ENCODE measurements at places on chromosomes 2 and 18.

DNA sequence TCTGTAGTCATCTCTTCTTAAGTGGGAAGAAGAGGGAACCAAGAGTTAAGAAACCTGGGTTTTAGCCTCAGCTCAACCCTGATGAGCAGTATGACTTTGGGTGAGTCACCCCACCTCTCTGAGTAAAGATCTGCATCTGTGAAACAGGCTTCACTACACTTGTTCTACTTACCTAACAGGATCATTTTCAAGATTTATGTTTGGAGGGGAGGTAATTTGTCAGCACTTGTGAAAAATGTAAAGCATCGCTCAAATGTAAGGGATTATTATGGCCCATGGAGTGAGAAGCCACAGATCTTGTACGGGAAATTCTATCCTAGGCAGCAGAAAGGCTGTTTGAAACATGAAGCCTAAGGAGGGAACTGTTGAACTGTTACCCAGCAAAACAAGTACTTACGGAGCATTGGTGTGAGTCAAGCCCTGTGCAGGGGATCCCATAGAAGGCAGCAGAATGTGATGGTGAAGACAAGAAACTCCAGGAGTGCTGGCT lies 160.6 kb downstream of the PRKCE start:
- no peak for DNase-seq

GRCh38 chr2:121596221-121597080 lies 52.8 kb downstream of the CLASP1 start:
- DNase-seq: no peak

DNA sequence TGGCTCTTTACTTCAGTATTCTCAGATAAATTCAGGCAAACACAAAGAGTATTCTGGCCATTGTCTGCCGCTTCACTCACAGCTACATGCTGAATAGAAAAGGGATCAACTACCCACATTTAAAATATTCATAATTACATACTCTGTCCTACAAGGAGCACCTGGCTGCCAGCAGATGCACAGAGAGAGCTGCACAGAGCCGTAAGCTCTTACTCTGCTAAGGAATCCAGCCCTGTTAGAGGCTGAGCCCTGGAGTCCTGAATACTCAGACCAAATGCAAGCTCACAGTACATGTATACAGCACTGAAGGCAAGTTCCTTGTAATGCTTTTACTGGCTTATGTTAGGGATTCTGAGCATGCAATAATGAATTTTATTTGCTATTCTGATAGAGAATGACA lies 80.3 kb downstream of the FTCDNL1 start:
- DNase-seq: no peak

- DNase-seq: no peak
Observed at GRCh38 chr2:36554531-36554930, 43.4 kb downstream of the FEZ2 start.

- DNase-seq: no peak
Observed at GRCh38 chr2:25517701-25518100, 155.7 kb downstream of the DTNB start.

DNA sequence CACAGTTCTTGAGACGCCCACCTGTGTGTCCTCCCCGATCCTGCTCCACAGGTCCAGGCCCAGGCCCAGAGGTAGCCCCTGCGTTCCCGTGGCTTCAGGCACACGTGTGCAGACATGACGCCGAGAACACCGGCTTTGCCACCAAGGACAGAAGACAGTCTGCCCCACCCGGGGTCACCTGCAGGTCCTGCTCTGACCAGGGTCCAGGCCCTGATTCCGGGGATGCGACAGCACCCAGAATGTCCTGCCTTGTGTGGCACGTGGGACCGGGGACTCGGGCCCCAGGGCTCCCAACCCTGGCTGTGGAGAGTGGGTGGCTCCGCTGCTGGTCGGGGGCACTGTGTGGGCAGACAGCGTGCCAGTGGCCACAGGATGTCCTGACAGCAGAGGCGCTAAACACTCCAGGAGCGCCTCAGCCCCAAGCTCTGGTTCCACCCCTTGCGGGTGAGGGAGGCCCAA lies 36.9 kb downstream of the ADI1 start:
- DNase-seq: no peak

- DNase-seq: no peak
Observed at GRCh38 chr2:239692362-239692851, 291.6 kb upstream of the HDAC4 start.

- no peak for DNase-seq
Observed at GRCh38 chr18:3610813-3611212, 160.8 kb downstream of the TGIF1 start.

DNA sequence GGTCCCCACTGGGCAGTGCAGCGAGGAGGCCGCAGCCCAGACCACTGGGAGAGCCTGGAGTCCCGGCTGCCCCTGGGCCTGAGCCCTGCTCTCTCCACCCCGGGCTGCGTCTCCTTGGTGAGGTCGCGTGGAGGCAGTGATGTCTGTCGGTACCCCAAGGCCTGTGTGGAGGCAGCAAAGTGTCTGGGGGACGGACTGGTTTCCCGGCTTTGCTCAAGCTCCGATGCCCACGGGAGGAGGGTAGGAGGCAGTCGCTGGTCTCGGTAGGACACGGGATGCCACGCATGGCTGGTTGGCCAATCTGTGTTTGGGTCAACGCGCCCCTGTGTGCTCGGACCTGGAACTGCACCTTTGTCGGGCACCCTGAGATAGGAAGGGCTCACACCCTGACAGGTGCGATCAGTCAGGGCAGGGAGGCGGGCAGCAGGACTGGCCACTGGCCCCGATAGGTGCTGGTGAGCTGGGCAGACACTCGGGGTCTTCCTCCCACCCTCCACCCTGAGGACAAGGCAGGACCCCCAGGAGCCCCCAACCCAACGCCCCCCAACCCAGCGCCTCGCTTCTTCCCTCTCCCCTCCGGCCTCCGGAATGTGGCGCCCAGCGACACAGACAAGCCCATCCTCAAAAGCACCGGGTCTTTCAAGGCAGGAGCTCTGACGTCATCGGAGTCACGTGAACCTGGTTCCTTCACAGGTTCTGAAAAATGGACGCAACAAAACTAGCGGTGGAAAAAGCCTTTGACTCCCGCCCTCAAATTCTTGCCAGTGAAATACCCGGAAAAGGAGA lies 288.6 kb downstream of the NDUFA10 start:
- no peak for DNase-seq

GRCh38 chr2:171522052-171522787 lies at the start of gene CYBRD1:
Gene CYBRD1, plus strand, starts transcription at chr2:171522474. Its CDS starts 72 bp downstream, at chr2:171522546.
- no peak for DNase-seq

DNA sequence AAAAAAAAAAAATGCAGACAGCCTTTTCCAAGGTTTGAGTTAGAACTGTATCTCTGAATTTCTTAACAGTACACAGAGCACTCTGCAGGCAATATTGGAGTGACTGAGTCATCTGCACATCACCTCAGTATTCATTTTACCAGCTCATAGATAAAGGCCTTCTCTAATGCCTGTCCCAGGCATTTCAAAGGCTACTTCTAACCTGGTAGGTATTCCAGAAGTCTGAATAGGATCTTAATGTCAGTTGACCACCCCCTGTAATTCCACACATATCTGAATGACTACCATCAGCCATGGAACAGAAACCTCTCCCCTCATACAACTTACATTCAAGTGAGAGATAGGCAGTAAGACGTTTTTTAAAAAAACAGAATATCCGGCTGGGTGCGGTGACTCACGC lies 9.0 kb downstream of the METTL21A start:
- no peak for DNase-seq

- DNase-seq: no peak
Observed at GRCh38 chr2:32910883-32911598, 35.7 kb upstream of the LTBP1 start.

GRCh38 chr18:74329688-74330205 lies 14.1 kb downstream of the C18orf63 start:
- DNase-seq: no peak

GRCh38 chr2:3000968-3001367 lies 376.6 kb downstream of the EIPR1 start:
- DNase-seq: no peak

- DNase-seq: no peak
Observed at GRCh38 chr2:12300019-12300602, 416.6 kb upstream of the TRIB2 start.

DNA sequence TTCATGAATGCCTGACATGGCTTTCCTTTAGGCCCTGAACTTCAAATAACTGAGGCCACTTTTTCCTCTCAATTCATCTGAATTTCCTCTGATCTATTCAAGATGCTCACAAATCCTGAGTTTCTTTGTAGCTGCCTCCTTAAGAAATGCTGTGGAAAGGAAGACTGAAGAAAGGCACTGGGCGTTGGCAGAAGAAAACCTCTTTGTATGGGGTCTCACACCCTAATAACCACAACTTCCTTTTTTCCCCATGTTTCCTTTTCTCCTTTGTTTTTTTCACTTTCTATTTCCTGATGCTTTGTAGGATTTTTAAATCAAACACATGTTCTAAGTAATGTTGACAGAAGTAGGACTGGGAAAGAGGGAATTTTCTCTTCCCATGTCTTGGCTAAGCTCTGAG lies 447.4 kb downstream of the CMPK2 start:
- DNase-seq: no peak

GRCh38 chr2:160419776-160420505 lies 73.7 kb downstream of the RBMS1 start:
- no peak for DNase-seq

DNA sequence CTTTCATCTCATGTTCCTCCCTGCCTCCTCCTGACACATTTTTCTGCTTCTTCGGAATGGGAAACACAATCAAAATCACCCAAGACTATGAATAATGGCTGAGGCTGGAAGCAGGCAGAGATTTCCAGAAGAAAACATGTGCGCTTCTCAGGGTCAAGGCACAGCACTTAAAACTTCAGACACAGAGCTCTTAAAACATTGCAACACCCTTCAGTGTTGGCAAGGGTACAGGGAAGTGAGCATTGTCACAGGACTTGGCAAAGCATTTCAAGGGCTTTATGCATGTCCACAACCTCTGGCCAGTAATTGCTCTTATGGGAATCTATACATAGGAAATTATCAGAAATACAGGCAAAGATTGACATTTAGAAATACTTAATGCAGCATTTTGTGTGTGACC lies 477.6 kb upstream of the KLHL29 start:
- no peak for DNase-seq

GRCh38 chr2:45554742-45555140 lies 56.3 kb downstream of the SRBD1 start:
- DNase-seq: no peak

GRCh38 chr2:74572178-74572925 lies 17.8 kb downstream of the DOK1 start:
- DNase-seq: no peak

DNA sequence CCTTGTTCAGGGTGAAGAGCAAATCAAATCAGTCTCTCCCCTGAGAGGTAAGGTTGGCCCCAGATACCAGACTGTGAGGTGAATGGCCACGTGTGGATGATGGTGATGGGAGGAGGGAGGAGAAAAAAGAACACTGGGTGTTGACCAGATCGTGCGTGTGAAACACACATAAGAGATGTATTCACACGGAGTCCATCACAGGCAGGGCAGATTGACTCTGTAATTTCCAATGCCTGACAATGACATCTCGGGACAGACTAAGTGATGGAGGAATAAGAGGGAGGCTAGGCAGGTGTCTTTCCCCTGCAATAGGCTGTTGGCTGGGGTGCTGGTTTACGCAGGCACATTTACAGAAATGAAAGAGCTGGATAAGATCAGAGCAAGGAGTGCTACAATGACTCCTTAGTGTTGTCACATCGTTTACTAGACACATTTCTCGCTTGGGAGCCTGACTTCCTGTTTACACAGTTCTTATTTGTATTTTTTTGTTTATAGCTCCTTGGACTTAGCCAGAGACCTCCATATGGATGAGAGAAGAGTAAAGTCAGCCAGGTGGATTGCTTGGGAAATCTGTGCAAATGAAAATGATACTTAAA lies 43.1 kb downstream of the CPO start:
- no peak for DNase-seq

- no peak for DNase-seq
Observed at GRCh38 chr2:151973013-151973900, 125.6 kb downstream of the CACNB4 start.

DNA sequence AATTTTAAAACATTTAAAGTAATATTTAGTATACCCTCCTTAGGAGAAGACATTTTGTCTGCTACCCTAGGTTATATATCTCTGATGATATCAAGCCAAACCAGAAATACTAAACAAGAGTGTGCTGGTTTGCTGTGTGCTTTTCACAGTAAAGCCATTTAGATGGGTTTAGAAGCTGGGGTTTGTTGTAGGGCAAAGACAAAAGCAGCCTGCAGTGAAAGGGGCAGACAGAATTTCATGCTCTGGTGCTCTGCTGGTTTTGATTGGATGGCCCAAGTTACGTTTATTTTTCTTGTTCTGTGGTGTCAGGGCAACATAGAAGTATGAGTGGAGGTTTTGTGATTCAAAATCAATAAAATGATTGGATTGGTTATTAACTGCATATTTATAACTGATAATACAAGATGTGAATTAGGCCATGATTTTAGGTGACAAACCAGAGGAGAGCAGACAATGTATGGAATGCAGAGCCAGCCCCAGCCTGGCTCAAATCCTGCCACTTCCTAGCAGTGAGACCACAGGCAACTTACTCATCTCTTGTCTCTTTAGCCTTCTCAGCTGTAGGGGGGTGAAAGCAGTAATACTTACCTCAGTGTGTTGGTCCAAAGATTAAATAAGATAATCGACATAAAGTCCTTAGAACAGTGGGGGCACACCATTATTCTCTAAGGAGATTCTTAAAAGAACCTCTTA lies 30.9 kb upstream of the IER3IP1 start:
- no peak for DNase-seq

GRCh38 chr18:7658701-7659100 lies 91.6 kb downstream of the PTPRM start:
- DNase-seq: no peak

DNA sequence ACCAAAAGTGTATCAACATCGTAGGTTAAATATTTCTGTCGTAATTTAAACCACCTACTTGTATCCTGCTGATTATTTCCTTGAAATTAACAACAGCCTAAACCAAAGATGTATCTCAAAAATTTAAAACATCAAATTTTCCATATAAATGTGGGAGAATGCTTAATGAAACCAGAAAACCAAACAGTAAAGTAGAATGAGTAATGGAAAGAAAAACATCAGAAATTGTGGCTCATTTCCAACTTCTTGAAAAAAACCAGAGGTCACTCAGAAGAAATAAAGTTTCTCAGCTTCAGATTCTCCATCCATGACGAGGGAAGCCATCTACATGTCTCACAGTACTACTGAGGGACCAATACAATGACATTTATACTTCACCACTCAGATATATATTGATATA lies 296.5 kb downstream of the NOL4 start:
- DNase-seq: no peak

- DNase-seq: no peak
Observed at GRCh38 chr2:176395273-176395854, 126.1 kb downstream of the MTX2 start.

DNA sequence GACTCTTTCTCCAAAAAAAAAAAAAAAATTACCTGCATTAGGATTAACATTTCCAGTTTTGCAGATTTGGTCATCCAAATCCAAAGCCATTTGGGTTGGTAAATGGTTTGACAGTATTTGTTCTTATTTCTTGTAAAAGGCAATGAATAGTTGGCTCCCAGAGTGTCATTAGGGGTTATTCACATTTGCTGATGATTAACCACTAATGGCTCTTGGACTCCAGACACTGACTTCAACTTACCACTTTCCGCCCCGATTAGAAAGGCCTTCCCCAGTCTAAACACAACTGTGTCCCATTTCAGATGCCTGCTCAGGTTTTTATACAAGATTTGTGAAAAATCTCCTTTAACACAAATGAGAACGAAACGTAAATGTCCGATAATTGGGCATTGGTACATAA lies 9.6 kb upstream of the TGIF1 start:
- DNase-seq: no peak

Data from T-helper 2 cell (primary cell).